ENCODE measurements at places on chromosomes 3 and 15. TPM values are rescaled to one million over a fixed set of nuclear protein-coding genes. Genes with fewer than 3 reads are reported as not detected.

Gene DPPA2
- not detected for polyA plus RNA-seq

Gene CX3CR1
- 1.1 TPM for polyA plus RNA-seq

Gene NECTIN3
- polyA plus RNA-seq = 0.33 TPM

- DNase-seq = no peak
These were observed 54.0 kb upstream of the BBX start for GRCh38 chr3:107468782-107469181.

- no peak for DNase-seq
These were observed 469.4 kb upstream of the ATP11B start for GRCh38 chr3:182323898-182324297.

Data from CD4-positive, CD25-positive, alpha-beta regulatory T cell (primary cell).